Colonic mucosa (tissue), 4 donors: ENCODE measurements at places on chromosomes 2 and 18. TPM values are rescaled to one million over a fixed set of nuclear protein-coding genes. Genes with fewer than 3 reads are reported as not detected.

The ACADL gene
- not detected for total RNA-seq

The GALR1 gene
- 0.16 TPM for total RNA-seq

The NT5C1B gene
- total RNA-seq = not detected

The ANKRD62 gene
- 0.19 TPM for total RNA-seq

The MAB21L4 gene
- total RNA-seq = 6.1 TPM

The RHOB gene
- total RNA-seq = 77.5 TPM

The TEX44 gene
- total RNA-seq = not detected

The OSBPL1A gene
- 33.0 TPM for total RNA-seq

The POTEC gene
- total RNA-seq = not detected

The TRABD2A gene
- 158 TPM for total RNA-seq

The CXCR4 gene
- 10.5 TPM for total RNA-seq

The RBBP8 gene
- 29.5 TPM for total RNA-seq

The ERCC3 gene
- 27.8 TPM for total RNA-seq

The IL36A gene
- not detected for total RNA-seq

The PELI1 gene
- total RNA-seq = 34.3 TPM

The MYOM1 gene
- total RNA-seq = 7.9 TPM

The RAB6D gene
- 3.9 TPM for total RNA-seq

The HOXD9 gene
- total RNA-seq = 0.86 TPM

The UGT1A10 gene
- total RNA-seq = 82.9 TPM

The C2orf72 gene
- 44.5 TPM for total RNA-seq

The RSAD2 gene
- total RNA-seq = 4.7 TPM

The ALK gene
- total RNA-seq = not detected
